ENCODE measurements at places on chromosomes 16 and 17.

GRCh38 chr16:84765616-84766580, 53.9 kb upstream of the CRISPLD2 start:
- DNase-seq, result no peak

- no peak for DNase-seq
Measured at GRCh38 chr17:77451894-77452852, 311.4 kb downstream of the SEC14L1 start.

GRCh38 chr17:48592057-48592514, 1.5 kb downstream of the HOXB5 start:
- no peak for DNase-seq

DNA sequence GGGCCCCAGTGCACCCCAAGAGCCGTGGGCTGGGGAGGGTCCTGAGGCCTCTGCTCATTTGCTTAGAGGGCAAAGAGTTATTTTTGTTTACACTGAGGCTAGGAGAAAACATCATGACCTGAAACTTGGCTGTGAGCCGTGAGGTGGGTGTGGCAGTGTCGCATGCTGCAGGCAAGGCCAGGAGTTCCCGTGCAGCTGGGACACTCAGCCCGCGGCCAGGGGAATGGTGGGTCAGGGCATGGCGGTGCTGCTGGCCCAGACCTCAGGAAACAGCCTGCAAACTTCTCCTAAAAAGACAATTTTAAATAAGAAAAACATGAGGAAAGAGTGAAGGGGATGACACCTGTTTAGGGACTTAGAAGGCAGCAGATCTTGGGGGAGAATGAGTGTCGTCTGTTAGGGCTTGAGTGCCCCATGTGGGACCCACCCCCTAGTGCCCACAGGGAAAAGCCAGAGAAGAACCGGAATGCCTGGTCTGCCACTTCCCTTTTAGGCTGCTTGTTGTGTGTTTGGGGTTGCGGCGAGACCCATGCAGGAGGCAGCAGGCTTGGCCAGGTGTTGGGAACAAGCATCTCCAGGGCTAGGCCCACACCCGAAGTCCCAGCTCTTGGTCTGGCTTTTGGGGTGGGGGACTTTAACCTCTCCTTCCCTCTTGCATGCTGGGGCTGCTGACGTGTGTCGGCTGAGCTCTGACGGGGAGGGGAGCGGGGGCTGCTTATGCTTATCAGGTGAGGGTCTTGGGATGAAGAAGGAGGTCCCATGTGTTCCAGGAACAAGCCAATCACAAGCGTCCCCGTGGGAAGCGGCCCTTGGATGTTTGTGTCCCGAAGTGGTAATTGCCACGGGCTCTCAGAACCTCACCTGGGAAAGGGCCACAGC, 80.9 kb upstream of the GNG13 start:
- no peak for DNase-seq

DNA sequence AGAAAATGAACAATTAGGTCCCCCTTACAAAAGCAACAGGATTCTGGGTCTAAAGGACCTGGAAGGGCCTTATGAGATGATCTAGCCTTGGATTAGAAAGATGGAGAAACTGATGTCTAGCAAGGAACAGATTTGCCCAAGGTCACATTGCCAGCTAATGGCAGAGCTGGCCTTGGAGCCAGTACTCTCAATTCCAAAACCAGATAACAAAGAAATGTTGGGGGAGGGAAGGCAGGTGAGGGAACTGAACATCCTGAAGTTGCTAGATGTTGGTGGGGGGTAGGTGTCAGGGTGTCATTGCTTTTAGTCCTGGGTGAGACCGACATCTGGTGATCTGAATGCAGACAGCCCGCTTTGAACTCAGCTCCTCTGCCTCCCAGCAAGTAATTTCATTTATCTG, 11.3 kb upstream of the ZNF423 start:
- DNase-seq, result no peak

- DNase-seq, result no peak
Measured at GRCh38 chr17:20774472-20775135, 195.1 kb downstream of the CDRT15L2 start.

DNA sequence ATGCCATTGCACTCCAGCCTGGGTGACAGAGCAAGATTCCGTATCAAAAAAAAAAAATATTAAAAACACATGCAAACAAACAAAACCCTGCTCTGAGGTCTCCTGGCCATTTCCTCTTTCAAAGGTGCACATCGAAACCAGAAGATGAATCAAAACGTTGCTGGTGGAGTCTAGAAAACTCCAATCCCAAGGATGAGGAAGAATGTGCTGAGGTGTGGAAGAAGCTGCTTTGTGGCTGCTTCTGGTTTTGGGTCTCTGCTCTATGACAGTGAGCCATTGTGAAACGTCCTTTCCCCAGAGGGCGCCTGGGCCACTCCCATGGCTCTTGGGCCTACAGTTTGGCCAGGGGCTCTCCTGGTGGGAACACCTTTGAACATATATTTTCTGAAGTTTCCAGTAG, 112.6 kb downstream of the IRF8 start:
- DNase-seq, result no peak

GRCh38 chr16:4180511-4180910, 61.4 kb downstream of the SRL start:
- no peak for DNase-seq

Data from activated CD4-positive, alpha-beta T cell treated with anti-CD3 and anti-CD28 coated beads, Interleukin-2, amount 50 U/mL, for 16 hours (primary cell).